Activated CD8-positive, alpha-beta memory T cell treated with anti-CD3 and anti-CD28 coated beads for 1 hour (primary cell): ENCODE measurements at places on chromosomes 2 and 18.

DNA sequence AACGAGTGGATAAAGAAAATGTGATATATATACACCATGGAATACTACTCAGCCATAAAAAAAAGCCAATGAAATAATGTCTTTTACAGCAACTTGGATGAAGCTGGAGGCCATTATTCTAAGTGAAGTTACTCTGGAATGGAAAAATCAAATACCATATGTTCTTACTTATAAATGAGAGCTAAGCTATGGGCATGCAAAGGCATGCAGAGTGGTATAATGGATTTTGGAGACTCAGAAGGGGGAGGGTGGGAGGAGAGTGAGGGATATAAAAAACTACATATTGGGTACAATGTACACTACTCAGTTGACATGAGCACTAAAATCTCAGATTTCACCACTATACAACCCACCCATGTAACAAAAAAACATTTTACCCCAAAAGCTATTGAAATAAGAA lies 1.7 kb upstream of the MSGN1 start:
- DNase-seq, result no peak

GRCh38 chr2:95356821-95357700 lies 45.4 kb upstream of the FAHD2A start:
- DNase-seq, result no peak

- DNase-seq, result no peak
These were observed 1.8 kb downstream of the DYSF start for GRCh38 chr2:71455011-71455740.

DNA sequence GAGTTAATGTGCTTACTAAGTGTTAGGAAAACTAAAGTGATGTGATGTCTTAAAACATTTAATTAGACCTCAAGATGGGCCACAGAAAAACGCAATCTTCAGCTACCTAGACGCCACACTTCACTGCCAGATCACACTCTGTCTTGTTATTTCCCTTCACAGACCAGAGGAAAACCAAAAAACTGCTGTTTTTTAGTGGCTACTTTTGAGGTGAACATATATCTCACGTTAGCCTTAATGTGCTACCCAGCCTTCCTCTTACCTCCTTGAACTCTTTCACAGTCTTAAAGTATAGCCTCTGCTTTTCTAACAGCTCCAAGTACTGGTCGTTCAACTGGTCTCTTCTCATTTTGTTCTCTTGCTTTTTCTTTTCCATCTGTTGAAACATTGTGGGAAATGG lies 83.1 kb downstream of the CCDC93 start:
- DNase-seq, result no peak

GRCh38 chr2:95346738-95347671 lies 49.9 kb downstream of the KCNIP3 start:
- DNase-seq, result no peak

GRCh38 chr18:26083099-26083498 lies 7.3 kb downstream of the SS18 start:
- DNase-seq, result no peak

- no peak for DNase-seq
These were observed 117.1 kb upstream of the BOD1L2 start for GRCh38 chr18:57029761-57030160.

- DNase-seq, result no peak
These were observed 74.6 kb downstream of the CCDC148 start for GRCh38 chr2:158381978-158382377.

DNA sequence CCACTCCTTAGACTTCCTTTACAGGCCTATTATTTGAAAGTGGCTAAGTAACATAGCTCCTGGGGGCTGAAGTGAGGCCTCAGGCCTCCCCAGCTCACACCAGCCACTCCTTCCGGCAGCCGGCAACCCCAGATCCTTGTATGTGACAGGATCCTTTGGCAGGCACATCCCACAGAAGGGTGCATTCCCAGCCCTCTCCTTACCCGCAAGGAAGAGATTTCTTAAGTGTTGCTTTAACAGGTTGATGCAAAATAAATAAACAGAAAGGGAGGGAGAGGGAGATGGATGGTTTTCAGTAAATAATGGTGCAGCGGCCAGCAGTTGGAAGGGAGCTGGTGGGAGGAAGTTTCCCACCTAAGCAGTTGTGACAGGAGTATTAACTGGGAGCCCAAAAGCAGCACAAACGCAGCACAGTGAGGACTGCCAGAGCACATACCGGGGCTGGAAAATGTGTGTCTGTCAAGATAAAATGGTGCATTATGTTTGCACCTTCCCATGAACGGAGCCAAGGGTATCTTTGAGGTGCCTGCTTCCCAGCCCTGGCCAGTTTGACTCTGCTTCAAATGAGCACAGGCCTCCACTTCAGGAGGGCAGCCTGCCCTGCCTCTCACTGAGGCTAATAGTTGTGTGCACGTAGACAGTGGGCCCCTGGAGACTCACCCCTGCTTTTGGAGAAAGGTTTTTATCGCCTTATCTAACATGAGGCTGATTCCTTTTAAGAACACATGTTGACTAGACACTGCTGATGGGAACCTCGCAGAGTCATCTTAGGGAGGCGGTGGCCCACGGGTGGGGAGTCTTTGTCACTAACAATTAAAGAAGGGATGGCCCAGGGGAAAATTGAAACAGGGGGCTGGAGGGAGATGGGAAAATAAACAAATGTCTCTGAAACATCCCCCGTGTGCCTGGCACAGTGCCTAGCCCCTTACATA lies 32.8 kb downstream of the NRP2 start:
- no peak for DNase-seq

GRCh38 chr2:207405150-207405549 lies 124.6 kb upstream of the CREB1 start:
- DNase-seq, result no peak

DNA sequence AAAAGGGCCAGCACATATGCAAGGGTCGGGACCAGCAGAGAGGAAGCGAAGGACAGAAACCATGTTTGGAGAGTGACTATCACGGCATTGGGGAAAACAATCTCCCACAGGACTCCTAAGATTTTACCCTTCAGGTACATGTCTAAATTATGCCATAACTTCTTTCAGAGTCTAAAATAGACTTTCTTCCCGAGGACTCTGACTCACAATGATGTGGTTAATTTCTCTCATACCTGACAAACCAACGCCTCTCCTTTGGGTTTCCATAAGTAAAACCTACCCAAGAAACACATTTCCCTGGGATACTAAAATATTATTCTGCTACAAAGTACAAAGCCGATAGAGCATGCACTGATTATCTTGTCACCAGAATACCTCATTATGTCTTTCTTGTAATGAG lies 127.8 kb upstream of the NETO1 start:
- no peak for DNase-seq

- DNase-seq, result no peak
These were observed 177.9 kb downstream of the TPGS2 start for GRCh38 chr18:36650906-36651305.

DNA sequence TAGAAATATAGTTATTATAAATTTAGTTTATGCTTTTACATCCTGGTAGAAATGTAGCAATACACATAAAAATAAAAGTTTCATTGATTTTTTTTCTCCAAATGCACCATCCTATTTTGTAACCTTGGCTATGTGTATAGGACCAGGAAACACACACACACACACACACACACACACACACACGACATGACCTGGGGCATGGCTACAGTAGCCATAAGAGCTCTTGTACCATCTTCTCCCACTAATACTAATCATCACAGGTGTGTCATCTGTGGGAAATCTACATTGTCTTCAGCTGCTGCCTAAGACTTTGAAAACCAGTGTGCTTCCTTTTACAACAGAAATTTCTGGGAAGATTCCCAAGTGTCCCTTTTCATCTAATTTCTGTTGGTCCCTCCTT lies 144.3 kb downstream of the MCFD2 start:
- no peak for DNase-seq

GRCh38 chr2:48043746-48044145 lies 137.4 kb upstream of the FBXO11 start:
- no peak for DNase-seq

- DNase-seq, result no peak
These were observed 54.2 kb upstream of the ASB18 start for GRCh38 chr2:236318401-236318800.

- DNase-seq, result no peak
These were observed 87.6 kb downstream of the FAM228A start for GRCh38 chr2:24262421-24262970.

- DNase-seq, result no peak
These were observed 78.1 kb downstream of the HNRNPLL start for GRCh38 chr2:38524580-38524979.

GRCh38 chr2:43822839-43823238 lies 15.8 kb downstream of the ABCG5 start:
- no peak for DNase-seq

DNA sequence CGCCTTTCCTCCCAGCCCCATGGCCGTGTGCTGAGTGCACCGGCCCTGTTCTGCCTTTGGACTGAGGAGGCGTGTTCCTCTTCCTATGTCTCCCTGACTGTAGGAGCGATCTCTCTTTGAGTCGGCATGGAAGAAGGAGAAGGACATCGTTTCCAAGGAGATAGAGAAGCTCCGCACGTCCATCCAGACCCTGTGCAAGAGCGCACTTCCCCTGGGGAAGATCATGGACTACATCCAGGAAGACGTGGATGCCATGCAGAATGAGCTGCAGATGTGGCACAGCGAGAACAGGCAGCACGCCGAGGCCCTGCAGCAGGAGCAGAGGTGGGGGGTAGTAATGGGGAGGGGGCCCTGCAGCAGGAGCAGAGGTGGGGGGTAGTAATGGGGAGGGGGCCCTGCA lies 29.4 kb upstream of the ASB1 start:
- no peak for DNase-seq

DNA sequence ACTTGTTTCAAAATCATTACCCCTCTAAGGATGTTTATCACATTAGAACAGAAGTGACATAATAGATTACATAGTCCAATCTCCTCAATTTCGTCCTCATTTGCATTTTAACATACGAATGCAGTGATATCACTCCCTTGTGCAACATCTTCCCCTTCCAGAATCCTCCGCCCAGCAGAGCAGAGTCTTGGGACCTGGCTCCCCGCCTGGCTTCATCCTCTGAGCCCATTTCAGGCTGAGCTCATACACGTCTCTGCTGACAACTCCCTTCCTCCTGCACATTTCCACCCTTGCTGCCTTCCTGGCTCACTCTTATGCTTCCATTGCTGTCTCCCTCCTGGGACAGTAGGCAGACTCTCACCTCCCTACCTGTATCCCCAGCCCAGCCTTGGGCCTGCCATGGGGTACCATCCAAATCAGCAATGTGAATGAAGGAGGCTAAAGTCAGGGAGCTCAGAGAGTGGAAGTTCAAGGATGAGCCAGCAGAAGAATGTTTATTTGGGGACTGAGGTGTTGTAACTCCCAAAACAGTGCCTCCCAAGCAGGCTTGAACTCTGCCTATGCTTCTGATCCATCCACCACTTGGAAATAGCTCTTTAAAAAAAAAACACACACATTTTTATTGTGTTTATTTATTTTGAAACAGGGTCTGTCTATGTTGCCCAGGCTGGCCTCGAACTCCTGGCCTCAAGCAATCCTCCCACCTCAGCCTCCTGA lies 165.2 kb downstream of the TMEM200C start:
- DNase-seq, result no peak

DNA sequence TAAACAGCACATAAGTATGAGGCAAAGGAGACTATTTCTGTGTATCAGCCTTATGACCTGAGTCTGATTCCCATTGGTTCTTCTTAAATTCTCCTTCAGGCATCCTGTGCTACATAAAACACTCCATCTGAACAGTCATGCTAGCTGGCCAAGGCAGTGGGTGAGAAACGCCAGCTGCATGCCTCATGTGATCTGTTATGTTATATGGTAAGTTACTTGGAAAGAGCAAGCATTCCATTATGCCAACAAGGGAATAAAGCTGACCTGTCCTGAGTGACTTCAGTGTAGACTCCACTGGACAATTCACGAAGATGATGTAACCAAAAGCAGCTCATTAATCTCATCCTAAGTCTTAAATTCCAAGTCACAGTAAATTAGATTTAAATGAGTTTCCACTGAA lies 216.5 kb upstream of the FN1 start:
- DNase-seq, result no peak

- DNase-seq, result no peak
These were observed 2.8 kb upstream of the ATF2 start for GRCh38 chr2:175170659-175171304.

DNA sequence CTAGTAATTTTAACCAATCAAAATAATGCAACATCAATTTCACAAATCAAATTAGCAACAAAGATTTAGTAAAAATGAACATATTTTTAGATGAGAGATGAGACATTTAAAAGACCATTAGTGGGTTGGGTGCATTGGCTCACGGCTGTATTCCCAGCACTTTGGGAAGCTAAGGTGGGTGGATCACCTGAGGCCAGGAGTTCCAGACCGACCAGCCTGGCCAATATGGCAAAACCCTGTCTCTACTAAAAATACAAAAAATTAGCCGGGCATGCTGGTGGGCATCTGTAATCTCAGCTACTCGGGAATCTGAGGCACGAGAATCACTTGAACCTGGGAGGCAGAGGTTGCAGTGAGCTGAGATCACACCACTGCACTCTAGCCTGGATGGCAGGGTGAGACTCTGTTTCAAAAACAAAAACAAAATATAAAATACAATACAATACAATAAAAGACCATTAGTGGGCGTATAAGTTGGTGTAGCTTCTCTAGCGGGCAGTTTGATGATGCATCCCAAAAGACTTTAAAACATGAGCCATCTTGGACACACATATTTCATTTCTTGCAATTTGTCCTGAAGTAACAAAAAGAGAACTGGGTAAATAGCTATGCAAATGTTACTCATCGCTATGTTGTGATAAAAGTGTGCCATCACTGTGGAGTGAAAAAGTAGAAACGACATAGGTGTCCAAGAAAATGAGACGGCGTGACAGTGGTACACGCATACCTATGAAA lies 101.8 kb downstream of the COL6A3 start:
- DNase-seq, result no peak

DNA sequence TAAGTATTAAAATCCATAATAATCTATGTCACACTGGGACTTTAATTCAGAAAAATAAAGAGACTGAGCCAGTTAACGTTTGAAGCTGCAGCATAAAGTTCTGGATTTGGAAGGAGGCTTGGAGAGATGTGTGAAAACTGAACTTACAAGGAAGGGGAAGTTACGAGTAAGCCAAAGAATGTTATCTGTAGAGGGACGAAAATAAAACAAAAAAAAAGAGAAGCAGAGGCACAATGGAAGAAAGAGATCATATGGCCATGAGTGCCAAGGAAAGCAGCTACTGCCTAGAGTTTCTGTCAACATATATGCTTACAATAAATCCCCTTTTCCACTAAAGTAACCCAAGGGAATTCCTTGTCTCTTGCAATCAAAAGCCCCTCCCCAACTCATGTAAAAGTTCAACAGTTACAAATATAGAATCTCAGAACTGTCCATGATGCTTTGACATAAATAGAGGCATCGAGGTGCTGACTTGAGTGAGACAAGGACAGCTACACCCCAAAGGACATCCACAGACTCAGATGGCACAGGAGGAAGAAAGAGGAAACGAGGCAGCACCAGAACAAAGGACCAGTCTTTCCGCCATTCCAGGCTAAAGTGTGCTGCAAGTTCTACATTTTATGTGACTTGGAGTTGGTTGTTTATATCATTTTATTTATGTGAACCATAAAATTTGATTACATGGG lies 16.1 kb upstream of the ARL5A start:
- DNase-seq, result no peak

- DNase-seq, result no peak
These were observed 11.3 kb downstream of the PTPRN start for GRCh38 chr2:219297766-219298456.
